ENCODE measurements at places on chromosomes 1 and 21. TPM values are rescaled to one million over a fixed set of nuclear protein-coding genes. Genes with fewer than 3 reads are reported as not detected.

GRCh38 chr1:43890815-43891214 is 42.8 kb upstream of the ARTN start:
- no peak for DNase-seq

DNA sequence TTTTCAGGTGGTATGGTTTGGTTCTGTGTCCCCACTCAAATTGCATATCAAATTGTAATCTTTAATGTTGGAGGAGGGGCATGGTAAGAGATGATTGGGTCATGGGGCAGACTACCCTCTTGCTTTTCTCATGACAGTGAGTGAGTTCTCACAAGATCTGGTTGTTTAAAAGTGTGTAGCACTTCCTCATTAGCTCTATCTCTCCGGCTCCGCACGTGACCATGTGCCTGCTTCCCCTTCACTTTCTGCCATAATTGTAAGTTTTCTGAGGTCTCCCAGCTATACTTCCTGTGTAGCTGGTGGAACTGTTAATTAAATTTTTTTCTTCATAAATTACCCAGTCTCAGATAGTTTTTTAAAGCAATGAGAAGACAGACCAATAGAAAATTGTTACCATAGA is 843.2 kb downstream of the AMY1C start:
- DNase-seq, result no peak

DNA sequence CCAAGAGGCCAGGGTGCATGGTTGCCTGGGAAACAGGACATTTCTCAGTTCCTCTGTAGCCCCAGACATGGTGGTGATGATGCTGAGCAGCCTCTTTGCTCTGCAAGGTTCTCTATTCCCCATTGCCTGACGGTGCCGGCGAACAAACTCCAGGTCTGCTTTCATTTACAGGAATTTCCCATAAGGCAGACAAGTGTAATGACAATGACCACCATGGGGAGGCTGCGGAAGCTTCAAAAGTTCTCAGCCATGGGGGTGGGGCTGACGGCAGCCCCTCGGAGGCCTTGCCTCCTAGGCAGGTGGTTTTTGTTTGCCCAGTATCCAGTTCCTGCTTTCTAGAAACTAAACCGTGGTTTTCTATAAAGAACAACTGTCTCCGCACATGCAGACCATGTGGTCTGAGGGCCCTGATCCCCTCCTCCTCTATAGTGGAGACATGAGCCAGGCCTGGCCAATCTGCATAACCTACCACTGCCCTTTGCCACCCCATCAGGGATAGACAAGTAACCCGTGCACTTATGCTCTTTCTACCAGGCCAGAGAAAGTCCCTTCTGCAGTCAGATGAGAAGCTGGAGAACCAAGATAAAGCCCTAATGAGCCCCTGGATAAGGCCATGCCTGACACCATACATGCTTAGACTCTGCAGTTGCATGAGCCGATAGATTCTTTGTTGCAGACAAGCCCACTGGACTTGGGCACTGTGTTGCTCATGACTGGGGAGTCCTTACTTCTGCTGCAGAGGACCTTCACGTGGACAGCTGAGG is 54.1 kb downstream of the LDLRAD2 start:
- DNase-seq, result no peak

- no peak for DNase-seq
These were observed 18.1 kb upstream of the LBR start for GRCh38 chr1:225445639-225446594.

SHC1 gene
- 149 TPM for total RNA-seq

- no peak for DNase-seq
These were observed 38.6 kb upstream of the GADD45A start for GRCh38 chr1:67646145-67647035.
